ENCODE measurements at places on chromosomes 2 and 18.

DNA sequence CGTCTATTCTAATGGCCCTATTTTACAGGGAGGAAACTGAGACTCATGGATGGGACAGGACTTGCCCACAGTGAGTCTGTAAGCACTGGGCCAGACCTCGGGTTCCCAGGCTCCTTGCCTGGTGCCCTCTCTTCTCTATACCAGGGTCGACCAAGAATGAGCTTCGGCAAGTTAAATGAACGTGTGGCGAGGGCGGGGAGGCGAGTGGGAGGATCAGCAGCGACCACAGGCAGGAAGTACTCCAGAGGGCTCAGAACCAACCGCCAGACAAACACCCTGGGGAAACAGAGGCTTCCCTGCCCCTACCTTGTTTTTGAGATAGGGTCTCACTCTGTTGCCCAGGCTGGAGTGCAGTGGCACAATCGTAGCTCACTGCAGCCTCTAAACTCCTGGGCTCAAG lies 177.7 kb upstream of the SMAD2 start:
- DNase-seq: no peak

- DNase-seq: peak; percentile 90
Observed at GRCh38 chr2:62505750-62506420, at the start of gene TMEM17. Gene TMEM17 (minus strand): TSS chr2:62506195. CDS start chr2:62506129, 66 bp downstream.

GRCh38 chr2:44579115-44579836 lies 217.5 kb downstream of the CAMKMT start:
- DNase-seq: no peak

- no peak for DNase-seq
Observed at GRCh38 chr2:207409517-207409916, 120.2 kb upstream of the CREB1 start.

- DNase-seq: peak; percentile 38
Observed at GRCh38 chr2:200025717-200026116, 70.3 kb downstream of the MAIP1 start.

- peak; percentile 92 for DNase-seq
Observed at GRCh38 chr2:159140070-159140769, 146.3 kb downstream of the WDSUB1 start.

DNA sequence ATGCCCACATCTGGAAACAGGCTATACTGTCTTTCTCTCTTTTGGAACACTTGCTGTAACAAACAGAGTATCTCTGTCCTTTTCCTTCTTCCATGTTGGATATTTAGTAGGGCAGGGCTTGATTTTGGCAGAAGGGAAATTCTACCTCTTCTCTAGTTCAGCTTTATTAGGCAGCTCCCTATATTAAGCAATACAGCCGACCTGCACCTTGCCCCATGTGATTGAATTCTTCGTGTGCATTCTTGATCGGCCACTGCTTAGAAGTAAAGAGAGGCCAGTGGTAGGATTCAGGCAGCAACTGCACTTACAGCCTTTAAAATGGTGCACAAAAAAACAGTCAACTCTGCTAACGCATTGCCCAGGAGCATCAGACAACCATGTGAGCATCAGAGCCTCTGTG lies 31.3 kb upstream of the FIGN start:
- no peak for DNase-seq

DNA sequence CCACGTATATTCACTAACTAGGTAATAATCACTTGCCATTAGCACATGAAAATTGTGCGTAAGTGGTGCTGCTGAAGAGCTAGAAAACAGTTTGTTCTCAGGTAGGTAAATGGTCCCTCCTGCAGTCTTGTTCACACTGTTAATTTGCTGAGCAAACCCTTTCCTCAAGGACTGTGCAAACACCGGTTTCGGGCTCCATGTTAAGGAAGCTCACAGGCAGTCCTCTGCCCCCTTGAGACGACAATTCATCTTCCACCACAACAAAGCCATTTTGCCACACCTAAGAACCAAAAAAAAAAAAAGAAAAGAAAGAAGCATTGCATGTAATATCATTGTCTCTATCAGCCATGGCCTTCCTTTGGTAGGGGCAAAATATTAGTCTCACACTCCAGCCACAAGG lies 193.9 kb downstream of the BCL11A start:
- no peak for DNase-seq

DNA sequence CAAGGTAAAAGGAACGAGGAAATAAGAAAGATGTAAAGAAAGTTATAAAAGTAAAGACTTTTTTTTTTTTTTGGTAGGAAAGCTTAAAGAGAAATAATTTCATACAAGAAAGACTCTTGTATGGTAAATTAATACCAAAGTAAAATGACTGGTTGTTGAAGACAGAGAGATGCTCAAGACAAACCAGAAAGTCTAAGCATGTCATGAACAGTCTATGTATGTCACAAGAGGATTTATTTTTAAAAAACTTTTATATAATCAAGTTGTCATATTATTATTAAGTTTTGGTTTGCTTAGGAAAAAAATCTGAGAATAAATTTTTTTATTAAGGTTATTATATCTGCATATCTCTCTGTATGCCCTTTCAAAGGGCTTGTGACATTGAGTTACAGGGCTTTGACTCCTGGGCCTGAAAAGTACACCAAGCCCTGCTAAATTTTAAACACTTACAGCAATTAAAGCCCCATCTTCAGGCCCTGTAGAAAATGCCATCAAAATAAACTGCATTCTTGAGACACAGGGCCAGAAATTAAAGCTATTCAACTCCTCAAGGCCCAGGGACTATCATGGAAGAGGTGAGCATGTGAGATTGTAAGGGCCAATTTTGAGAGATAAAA lies 10.9 kb upstream of the SGPP2 start:
- DNase-seq: no peak

- no peak for DNase-seq
Observed at GRCh38 chr2:132758995-132759394, 89.0 kb upstream of the LYPD1 start.

DNA sequence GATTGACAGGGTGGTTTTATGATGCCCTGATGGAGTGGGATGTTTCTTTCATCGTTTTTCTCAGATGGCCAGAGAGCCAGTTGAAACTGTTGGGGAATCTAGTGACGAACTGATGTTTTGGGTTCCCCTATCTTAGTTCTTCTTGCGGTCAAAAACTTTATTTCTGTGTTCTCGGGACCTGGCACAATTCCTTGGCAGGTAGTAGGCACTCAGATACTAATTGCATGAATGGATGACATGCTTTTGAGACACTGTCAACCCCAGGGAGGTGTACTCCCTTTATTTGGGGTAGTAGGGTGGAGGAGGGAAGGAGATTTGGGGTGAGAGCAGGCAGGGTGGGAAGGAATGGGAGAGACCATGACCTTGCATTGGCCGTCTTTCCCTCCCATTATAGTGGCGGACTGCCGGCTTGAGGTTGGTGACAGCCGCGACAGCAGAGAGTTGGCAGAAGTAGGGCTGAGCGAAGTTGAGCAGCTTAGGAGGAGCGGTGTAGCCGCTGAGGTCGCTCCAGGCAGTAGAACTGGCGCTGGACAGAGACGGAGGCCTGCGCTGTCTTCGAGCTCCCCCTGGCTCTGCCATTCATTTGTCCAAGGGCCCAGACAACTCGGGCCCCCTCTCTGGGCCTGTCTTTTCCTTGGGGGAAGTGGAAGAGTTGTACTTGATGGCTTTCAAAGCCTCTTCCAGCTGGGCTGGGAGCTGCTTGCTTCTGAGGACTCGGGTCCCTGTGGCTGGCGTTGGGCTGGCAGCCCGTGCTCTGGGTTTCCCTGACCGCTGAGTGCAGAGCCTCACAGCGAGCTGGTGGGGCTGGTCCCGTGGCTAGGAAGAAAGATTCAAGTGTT lies 2.6 kb downstream of the TET3 start:
- no peak for DNase-seq

- DNase-seq: peak; percentile 87
Observed at GRCh38 chr2:29921560-29921915, at the start of gene ALK. Gene ALK (minus strand): TSS chr2:29921586. CDS start chr2:29920659, 927 bp downstream.

GRCh38 chr2:83572400-83572799 lies 886.7 kb downstream of the SUCLG1 start:
- no peak for DNase-seq

DNA sequence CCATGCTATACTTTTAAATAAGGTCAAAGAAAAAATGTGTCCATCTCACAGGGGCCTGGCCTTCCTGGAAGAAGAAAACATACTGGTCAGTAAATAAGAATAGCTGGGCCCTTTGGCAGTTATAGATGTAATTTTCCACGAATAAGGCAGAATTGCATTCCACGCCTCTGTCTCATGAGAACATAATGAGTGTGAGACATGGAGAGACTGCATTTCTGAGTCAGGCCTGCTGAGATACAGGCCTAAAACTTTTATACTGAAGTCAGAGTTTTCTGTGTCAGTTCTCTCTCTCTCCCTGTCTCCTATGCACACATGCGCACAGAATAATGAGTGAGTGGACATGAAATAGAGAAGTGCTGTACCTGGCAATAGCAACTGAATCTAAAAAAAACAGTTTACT lies 20.4 kb upstream of the IL1R1 start:
- DNase-seq: peak; percentile 96

- no peak for DNase-seq
Observed at GRCh38 chr2:44954889-44955592, 13.5 kb downstream of the SIX3 start.

- peak; percentile 84 for DNase-seq
Observed at GRCh38 chr2:229445019-229445418, 173.9 kb upstream of the PID1 start.

DNA sequence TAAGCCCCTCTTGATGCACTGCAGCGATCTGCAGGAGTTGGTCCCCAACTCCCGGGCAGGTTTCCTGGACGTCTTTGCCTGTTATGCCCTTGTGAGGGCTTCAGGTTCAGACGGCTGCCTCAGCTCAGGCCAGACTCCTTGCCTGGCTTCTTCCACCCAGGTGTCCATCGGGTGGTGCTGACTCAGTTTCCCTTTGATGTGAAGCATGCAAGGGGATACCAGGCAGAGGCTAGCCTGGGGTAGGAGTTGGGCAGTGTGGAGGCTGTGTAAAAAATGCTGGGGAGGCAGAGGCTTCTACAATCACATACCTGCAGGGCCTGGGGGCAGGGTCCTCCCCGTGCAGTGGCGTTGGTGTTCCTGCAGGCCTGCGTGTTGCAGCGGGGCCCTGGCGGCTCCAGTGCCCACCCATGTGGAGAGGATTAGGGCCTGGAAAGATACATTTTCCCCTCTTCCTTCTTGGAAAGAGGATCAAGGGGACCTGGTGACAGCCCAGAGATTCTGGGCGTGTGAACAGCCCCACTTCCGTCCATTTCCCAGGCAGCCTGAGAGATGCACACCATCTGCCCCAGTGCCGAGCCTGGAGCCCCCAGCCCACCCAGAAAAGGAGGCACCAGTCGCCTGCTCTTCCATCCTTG lies 338.3 kb downstream of the DYSF start:
- no peak for DNase-seq

DNA sequence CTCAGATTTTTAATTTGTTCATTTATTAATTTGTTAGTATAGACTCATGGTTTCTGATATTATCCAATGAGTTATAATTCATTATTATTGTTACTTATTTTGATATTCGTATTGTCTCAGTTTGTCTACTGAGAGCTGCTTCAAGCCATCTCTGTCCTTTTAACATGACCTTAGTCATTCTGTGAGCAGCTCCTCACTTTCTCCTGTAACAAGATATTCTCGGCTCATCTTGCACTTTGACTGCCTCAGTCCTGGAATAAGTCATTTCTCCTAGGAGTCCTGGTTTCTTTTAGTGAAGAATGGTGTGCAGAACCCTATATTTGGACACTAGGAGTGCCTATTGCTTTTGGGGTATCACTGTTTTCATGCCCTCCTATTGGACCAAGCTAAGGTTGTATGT lies 13.2 kb downstream of the ASB1 start:
- no peak for DNase-seq

DNA sequence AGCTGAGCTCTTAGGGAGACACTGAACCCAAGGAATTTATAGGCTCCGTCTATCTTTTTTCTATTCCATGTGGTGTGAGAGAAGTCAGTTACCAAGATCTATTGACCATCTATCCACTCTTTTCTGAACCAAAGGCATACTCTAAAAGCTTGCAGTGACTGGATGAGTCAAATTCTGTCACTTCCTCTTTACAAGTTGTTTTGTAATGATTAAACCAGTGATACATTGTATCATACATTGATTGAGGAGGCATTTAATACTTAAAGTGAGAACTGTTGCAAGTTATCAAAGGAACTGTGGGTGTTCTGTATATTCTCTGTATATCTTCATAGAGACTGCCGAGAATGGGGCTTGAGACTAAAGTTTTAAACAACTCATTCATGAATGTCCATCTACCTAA lies 188.8 kb downstream of the CAMKMT start:
- DNase-seq: peak; percentile 27

DNA sequence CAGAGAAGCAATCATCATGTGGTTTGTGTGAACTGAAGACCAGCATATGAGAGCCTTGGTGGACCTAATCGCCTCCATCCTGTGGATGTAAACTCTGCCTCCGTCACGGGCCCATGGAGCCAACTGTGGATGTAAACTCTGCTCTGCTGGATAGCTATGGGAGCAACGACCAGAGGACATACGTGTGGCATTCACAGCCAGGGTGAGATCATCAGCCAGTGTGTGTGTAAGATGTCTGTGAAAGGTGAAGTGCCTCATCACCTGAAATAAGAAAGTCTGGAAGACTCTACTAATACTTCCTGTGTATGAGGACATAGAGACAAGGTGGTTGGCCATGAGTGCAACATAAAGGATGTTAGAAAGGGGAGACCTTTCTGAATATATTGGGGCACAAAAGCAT lies 63.5 kb downstream of the CYB5A start:
- DNase-seq: no peak

DNA sequence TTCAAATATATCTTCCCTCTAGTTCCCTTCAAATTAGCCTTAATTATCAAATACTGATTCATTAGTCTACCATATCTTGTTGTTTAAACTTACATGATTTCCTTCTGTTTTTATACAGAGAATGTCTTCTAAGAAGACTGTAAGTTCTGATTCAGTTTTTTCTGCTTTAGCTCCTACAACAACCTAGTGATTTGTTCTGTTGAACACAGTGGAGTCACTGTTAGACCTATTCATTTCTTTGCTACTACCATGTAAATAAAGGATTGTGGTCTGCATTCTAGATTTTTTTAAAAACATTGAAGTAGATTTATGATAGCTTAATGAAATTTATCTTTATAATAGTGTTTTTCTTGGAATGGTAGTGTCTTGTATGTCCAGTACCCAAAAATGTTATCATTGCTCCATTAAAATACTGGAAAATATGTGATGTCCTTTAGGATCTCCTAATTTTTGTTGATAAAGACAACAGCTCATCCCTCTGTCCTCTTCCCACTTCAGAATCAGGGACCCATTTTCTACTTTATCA lies 146.4 kb downstream of the MBD5 start:
- DNase-seq: no peak
